ENCODE measurements at places on chromosomes 1 and 21.
A peak's percentile ranks its signal among the peaks of the same experiment; 100 is the strongest.

GRCh38 chr1:22327411-22327810, 124.2 kb upstream of the ZBTB40 start:
- no peak for DNase-seq

GRCh38 chr21:43597540-43598250, 61.6 kb downstream of the HSF2BP start:
- no peak for DNase-seq

- DNase-seq, result no peak
Measured at GRCh38 chr1:161226320-161226711, 456 bp downstream of the TOMM40L start.

DNA sequence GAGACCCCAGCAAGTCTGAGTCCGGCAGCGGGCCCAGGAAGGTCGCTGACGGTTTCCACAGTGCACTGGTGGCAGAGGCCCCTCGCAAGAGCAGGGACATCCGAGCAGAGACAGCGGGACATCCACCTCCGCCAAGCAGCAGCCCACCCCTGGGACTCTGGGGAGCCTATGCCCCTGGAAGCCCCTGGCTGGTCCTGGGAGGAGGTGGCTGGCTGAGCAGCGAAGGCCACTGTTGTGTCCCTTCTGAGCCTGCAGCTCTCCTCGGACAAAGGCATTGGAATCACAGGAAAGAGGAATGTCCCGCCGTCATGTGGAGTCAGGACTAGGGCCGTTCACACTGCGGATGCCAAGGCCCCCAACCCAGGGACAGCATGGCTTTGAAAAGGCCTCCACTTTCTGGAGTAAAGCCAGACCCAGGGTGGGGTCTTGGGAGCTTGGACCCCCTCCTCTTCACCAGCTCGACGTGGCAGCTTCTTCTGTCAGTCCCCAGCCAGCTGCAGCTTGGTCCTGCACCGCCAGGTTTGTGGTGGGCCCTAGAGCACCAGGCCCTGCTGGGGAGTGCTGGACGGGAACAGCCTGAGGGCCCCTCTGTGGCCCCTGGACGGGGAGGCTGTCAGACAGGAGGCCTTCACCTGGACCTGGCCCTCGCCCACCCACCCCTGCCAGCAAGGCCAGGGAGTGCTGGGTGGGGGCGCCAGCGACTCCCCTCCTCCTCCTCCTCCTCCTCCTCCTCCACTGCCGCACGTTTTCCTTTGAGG, 1.4 kb downstream of the MEGF6 start:
- no peak for DNase-seq

GRCh38 chr1:37274938-37275631, 199.3 kb upstream of the ZC3H12A start:
- no peak for DNase-seq

GRCh38 chr1:169696273-169697100, 14.9 kb downstream of the SELL start:
- no peak for DNase-seq

DNA sequence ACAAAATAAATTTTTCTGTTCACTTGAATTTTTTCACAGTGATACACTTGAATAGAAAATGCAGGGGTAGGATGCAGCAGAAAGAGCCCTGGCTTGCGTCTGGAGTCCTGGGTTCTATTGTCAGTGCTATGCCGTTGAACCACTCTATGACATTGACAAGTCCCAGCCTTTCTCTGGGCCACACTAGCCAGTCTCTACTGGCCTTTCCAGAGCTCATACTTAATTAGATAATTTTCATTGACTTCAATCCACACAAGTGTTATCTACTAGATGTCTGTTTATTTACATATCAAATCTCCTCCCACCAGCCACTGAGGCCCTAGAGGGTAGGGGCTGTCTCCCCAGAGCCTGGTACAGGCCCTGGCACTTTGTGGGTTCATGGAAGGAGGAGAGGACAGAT, 15.5 kb upstream of the CELA3B start:
- DNase-seq, result no peak

GRCh38 chr1:228547464-228547792, 60.2 kb downstream of the RNF187 start:
- no peak for DNase-seq

DNA sequence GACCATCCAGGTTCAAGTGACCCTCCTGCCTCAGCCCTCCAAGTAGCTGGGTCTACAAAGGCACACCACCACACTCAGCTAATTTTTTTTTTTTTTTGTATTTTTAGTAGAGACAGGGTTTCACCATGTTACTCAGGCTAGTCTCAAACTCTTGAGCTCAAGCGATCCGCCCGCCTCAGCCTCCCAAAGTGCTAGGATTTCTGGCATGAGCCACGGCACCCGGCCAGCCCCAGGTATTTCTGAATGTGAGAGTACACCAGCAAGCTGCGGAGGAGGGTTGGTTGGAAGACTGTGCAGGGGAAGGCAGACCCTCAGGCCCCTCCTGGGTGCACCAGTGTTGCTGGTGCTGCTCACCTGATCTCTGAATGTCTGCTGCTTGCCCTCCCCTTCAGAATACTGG, 33.1 kb upstream of the SIM2 start:
- DNase-seq, result no peak

DNA sequence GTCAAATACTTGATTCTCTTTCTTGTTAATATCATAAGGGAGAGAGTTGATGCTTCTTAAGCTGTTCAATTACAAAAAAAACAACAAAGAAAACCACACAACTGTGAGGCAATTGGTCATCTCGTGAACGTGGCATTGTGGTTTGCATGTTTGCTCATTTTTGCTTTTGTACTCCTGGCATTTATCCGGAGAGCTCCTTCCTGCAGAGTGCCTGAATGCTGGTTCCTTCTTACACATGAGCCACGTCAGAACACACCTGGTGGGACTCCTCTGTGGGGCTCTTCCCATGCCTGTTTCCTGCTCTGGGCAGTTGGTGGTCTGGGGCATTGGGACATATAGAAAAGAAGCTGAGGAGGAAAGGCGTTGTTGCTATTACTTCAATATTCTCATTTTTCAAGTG, 25.7 kb downstream of the KCNK1 start:
- DNase-seq, result no peak

DNA sequence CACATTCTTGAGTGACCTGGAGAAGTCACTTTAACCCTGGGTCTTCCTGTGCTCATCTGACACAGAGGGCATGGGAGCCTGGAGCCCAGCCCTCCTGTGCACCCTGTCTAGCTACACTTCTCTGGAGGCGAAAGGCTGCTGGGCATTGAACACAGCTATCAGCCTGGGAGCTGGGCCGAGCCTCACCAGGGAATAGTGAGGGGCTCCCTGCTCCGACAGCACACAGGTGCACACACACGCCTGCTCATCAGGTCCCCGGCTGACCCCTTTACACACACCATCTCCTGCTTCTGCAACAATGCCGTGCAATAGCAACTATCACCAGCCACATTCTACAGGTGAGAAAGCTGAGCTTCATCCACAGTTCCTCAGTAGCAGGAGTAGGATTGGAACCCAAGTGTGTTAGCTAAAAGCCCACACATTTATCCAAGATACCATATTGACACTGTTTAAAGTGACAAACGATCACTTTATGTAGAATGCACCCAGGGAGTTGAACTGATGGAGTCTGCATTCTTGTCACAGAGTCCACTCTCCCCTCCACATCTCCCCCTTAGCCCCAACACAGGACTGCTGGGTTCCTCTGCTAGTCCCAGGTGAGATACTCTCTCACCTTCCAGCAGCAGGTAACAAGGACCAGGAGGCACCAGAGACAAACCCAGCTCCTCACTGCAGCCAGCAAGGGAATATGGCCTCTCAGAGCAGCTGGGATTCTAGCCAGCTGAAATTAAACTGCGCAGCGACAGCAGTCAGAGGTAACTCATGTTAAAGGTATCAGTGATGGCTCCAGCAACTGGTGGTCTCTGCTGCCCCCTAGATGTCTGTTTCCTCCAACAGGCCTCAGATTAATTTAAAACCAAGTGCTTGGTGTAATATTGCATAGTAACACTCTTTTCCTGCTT, 18.3 kb upstream of the CAPN8 start:
- peak; percentile 53 for DNase-seq

- DNase-seq, result no peak
Measured at GRCh38 chr1:203322500-203323179, 17.3 kb downstream of the BTG2 start.

DNA sequence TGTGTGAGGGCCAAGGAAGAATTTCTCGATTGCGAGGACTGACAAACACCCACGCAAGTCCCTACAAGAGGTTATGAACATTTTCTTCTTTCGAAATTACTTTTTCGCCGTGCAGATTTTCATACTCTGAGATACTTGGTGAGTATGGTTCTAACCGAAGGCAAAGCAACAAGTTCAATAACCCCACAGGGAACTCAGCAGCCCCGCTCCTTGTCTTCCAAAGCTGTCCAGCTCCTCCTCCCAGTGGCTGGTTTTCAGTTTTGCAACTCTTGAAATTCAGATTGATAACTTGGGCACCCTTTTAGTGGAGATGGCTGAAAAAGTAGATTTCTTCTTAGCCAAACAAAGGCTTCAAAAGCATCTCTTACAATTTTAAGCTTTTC, 154.4 kb downstream of the SETD4 start:
- DNase-seq, result no peak

GRCh38 chr1:182166750-182167149, 105.2 kb upstream of the ZNF648 start:
- no peak for DNase-seq

DNA sequence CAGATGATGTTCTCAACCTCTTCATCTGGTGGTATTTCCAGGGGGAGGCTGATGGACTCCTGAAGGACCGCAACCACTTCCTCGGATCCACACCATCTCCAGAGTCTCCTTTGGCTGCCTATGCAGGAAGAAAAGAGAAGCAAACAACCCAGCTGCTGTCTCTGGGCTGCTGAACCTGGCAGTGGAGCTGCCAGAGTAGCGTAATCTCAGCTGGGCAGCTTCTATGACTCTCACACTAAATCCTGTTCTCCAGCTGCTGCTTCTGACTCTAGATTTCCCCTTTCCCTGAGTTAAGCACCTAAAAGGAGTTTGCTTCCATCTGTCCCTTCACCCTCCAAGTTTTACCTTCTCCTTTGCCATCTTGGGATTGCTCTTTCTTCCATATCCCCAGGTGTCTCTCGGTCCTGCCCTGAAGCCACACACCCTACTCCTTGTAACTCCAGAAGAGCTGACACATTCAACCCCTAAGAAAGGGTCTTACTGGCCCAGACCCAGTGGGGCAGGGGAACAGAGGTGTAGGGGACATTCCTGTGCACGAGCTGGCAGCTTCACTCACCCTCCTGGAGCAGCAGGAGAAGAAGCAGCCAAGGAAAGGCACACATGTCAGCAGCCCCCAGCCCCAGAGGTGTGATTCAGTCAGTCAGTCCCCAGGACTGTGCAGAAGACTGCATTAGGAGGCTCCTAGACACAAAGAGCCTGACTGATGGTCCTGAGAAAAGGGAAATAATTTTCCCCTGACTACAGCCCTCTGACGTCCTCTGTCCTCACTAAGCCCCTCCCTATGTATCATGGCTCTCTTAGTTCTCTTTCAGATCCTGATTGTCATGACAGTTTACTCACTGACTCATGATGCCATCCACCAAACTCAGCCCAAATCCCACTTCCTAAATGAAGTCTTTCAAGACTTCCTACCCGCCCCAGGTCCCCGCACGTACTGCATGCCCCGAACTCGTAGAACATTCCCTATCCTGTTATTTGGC, at the start of gene SLAMF9:
Gene SLAMF9, minus strand, starts transcription at position 702 of the 980 bp plus-strand sequence. Its CDS starts 100 bp downstream, at position 602.
- peak; percentile 48 for DNase-seq

Measured in fibroblast of upper back skin (primary cell).